ENCODE measurements at places on chromosomes 3 and 15.
A peak's percentile ranks its signal among the peaks of the same experiment; 100 is the strongest.

DNA sequence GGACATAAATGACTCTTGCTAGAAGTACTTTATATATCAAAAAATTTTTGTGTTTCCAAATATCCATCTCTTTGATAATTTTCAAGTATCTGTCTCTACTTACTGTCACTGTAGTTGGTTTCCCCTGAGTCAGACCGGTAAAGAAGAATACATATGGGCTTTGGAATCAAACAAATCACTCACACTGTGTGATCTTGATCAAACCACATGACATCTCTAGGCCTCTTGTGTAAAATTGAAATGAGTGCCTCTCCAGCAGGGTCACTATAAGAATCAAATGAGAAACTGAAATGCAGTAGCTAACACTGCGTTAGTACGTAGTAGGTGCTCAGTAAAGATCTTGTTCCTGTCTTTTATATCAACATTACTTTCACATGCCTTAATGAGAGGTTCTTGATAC is 314.6 kb upstream of the STT3B start:
- no peak for DNase-seq

DNA sequence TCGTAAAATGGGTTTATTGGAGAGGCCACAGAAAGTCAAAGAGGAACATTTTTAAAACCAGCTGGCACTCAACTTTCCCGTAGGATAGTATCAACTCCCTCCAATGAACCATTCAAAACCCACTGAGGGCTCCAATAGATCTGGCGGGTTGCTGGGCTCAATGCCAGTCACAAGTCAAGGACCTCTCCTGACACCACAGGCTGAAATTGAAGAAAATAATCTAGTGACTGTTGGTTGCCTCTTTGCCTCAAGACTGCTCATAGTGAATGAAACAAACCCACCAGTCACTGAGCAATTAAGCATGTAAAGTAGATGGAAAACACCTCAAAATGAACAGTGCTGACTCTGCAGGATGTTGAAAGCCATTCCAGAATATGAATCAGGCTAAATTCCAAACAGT is 500.6 kb upstream of the AGTR1 start:
- DNase-seq, result no peak

GRCh38 chr15:80953001-80953952 is 36.3 kb downstream of the MESD start:
- no peak for DNase-seq

GRCh38 chr3:7999384-7999783 is 502.2 kb upstream of the LMCD1 start:
- no peak for DNase-seq

- DNase-seq, result no peak
Observed at GRCh38 chr3:80889535-80889934, 871.9 kb downstream of the GBE1 start.

DNA sequence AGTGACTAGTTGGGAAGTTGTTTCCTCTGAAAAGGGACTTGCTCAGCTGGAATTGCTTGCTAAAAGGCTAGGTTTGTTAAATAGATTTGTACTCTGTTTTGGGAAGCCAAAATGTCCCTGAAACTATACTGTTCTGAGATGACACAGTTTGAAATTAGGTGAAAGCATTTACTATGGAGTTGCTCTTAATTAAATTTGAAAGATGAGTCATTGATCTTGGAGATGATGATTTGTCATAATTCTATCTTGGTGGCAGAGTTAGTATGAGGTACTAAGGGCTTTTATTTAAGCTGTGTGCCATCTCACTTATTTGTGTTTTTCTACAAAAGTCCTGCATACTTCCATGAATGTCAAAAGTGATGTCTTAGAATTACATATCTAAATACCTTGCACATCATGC is 320.9 kb downstream of the PTPRG start:
- DNase-seq, result no peak

GRCh38 chr3:85572426-85572825 is 613.6 kb downstream of the CADM2 start:
- no peak for DNase-seq

- no peak for DNase-seq
Observed at GRCh38 chr3:126441256-126441880, 34.3 kb downstream of the ZXDC start.

- no peak for DNase-seq
Observed at GRCh38 chr3:8112587-8112986, 389.0 kb upstream of the LMCD1 start.

- DNase-seq, result no peak
Observed at GRCh38 chr3:5663601-5664000, 476.1 kb downstream of the EDEM1 start.

- no peak for DNase-seq
Observed at GRCh38 chr15:68391121-68391520, 40.8 kb downstream of the ITGA11 start.

GRCh38 chr15:40992241-40992741 is 39.0 kb downstream of the CHAC1 start:
- DNase-seq, result no peak

DNA sequence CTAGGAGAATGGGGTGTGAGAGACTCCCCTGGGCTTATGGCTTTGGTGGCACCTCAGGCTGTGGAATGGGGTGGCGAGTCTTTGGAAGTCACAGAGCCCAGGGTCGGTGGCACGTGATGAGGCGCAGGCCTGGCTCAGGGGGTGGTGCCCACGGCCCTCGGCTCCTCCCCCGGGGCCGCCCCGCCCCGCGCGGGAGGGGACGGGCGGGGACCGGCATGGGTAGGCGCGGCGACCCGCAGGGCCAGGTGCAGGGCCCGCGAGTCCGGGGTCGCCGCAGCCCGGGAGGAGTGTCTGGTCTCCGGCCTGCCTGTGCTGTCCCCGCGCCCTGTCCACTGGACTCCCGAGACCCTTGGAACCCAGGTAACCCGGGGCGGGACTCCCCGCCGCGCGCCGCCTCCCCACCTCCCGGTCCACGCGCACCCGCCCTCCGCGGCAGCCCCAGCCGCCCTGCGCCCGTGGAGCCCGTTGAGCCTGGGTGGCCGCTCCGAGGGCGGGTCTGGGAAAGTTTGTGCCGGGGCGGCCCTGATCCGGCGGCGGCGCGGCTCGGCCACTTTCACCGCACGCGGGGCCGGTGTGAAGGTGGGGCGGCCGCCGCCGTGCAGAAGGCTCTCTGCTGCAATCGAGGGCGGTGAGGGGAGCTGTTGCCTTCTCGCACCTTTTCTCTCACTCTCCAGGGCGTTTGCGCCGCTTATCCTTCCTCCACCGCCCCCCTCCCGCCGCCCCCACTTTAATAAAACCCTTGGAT is at the start of gene PAQR5:
Gene PAQR5 (plus strand): TSS at position 216 of the 745 bp plus-strand sequence. CDS start 61,169 bp downstream, outside the sequence.
- no peak for DNase-seq

- DNase-seq, result no peak
Observed at GRCh38 chr15:99844150-99844549, 110.9 kb upstream of the LYSMD4 start.

GRCh38 chr3:195384952-195385351 is 57.9 kb downstream of the ACAP2 start:
- no peak for DNase-seq

DNA sequence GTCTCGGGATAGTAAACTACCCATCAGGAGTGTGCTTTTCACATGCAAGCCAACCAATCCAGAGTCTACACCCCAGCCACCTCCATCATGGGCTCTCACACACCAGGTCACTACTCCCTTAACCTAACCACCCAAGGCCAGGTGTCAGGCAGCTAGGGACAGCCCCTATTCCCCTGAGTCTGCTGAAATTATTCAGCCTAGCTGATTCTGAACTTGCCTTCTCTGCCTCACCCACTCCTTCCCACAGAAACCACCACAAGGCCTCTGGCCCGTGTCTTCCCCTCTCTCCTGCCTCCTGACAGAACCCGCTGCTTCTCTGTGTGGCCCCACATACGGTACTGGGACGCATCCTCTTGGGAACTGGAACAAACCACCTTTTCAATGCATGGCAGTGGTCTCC is 82.1 kb downstream of the PCSK6 start:
- peak; percentile 76 for DNase-seq

GRCh38 chr15:82655606-82656005 is 8.4 kb upstream of the CPEB1 start:
- DNase-seq, result no peak

DNA sequence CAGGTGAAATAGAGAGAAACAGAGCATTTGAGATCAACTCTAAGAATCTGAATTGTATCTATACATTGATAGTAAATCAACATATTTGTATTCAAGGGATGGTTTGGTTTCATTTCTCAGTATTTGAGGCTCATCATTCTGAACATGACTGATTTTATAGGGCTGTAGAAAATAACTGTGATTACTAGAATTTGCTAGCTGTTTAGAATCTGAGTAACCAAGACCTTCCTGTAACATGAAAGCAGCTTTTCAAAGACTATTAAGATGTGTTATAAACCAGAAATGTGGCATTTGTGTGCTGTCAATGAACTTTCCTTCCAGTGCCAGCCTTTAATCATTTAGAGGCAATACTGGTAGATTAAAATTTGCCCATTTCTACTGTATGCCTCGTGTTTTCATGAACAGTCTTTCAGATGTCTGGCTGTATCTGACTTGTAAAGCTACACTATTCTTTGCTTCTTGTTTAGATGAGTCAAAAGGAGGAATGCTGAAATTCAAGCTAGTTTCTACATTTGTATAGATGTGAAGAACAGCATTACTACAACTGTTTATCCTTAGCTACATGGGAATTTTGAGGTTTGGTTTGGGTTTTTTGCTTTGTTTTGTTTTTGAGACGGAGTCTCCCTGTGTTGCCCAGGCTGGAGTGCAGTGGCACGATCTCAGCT is 137.3 kb upstream of the BHLHE40 start:
- DNase-seq, result no peak

DNA sequence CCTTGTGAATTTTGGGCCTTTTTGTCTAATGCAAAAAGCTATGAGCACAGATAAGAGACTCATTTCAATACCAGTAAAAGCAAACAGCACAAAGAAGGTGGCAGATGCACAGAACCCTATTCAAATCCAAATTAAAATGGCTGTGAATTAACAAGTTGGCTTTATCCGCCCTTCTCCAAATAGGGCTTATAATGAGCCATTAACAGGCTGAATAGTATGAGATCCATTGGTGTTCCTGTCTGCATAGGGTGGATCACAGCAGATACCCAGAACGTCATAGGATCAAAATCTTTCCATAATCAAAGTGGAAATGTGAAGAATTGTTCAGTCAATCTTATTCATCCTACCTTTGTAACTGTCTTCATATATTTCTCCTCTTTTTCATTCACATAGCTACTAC is 282.4 kb upstream of the UMPS start:
- DNase-seq, result no peak

- no peak for DNase-seq
Observed at GRCh38 chr3:3109407-3110298, 521 bp downstream of the IL5RA start.

- no peak for DNase-seq
Observed at GRCh38 chr3:51673181-51673801, 2.2 kb downstream of the TEX264 start.

- DNase-seq, result no peak
Observed at GRCh38 chr15:68507447-68507846, 71.3 kb upstream of the CORO2B start.

GRCh38 chr3:35751207-35751606 is 111.9 kb downstream of the ARPP21 start:
- DNase-seq, result no peak

DNA sequence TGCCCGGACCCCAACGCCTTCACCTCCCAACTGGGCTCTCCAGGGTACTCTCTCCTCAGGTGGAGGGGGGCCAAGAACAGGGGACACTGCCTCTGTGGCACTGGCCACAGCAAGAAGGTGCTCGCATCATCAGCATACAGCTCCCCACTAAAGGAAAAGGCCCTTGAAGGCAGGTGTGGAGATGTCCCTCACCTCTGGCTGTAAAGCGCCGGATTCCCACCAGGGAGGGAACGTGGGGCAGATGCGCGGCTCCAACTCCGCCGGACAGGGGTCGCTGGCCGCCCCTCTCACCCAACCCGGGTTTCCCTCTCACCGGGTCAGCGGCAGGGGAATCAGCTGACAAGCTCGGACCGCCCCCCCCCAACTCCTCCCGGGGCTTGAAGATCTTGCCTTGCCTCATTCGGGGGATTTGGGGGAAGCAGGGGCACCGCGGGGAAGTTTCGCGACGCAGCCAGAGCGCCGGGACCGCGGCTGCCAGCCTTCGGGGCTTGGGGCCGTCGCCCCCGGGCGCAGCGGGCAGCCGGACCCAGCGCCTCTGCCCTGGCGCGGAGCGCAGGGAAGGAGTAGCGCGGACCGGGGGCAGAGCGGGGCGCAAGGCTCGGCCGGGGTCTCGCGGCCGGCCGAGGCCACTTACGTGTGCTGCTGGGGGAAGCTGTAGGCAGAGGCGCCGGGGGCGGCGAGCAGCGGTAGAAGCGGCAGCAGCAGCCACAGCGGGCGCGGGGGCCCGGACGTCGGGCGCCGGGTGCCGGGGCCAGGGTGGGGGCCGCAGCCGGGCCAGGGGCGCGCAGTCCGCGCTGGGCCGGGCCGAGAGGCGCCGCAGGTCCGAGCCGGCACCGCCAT is 630 bp downstream of the CACNA2D2 start:
- DNase-seq, result no peak

DNA sequence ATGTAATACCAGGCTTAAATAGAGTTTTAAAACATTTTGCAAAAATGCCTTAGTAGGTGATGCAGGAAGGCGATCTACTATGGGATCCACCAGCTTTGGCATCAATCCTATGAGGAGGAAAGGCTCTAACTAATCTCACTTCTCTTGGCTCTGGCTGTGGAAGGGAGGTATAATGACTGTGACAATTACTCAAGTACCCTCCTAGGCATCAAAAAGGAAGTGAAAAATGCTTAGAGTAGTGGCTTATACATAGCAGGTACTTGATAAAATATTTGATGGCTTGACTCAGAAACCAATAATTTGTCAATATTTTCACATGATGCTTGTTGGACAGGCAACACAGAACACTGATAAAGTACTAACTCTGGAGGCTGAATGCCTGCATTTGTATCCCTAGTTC is 34.1 kb upstream of the SERPINI2 start:
- DNase-seq, result no peak

DNA sequence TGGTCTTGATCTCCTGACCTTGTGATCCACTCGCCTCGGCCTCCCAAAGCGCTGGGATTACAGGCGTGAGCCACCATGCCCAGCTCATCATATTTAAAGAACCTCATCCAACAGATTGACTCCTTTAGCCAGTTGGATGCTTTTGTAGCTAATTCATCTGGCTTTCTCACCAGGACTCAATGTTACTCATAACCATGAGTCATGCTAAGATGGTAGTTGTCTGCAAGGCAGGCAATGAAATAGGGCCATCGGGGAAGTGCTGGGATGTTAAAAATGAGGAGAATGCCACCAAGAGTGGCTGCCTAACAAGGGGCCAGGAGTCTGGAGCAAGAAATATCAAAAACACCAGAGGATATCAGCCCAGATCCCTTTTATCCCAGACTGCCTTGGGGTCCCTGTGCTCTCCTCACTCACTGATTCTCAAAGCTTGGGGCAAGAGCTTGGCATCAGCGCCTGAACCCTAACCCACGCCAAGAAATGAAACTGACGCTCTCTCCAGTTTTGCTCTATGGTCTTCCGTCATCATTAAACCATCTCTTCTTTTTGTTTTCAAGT is 7.4 kb upstream of the PCOLCE2 start:
- no peak for DNase-seq

GRCh38 chr3:4835616-4836043 is 143.6 kb upstream of the BHLHE40 start:
- DNase-seq, result no peak
